Stimulated activated CD8-positive, alpha-beta memory T cell treated with anti-CD3 and anti-CD28 coated beads, Interleukin-7, amount 100 ng/mL, for 24 hours (primary cell): ENCODE measurements at places on chromosomes 1 and 21.

DNA sequence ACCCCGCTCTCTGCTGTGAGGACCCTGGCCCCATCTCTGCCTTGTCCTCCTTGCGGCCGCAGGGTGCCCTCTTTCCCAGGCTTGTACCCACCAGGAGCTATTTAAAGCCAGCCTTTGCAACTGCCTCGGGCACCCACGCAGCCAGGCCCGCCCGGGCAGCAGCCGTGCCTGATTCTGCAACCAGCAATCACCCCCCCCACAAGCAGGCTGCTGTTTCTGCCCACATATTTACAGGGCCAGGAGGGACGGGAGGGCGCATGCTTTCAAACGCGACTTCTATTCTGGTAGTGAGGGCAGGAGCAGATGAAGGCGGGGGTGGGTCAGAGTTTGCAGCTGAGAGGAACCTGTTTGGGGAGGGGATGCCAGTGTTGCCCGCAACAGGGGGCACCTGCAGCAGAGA, 13.6 kb downstream of the GABRD start:
- DNase-seq = no peak

DNA sequence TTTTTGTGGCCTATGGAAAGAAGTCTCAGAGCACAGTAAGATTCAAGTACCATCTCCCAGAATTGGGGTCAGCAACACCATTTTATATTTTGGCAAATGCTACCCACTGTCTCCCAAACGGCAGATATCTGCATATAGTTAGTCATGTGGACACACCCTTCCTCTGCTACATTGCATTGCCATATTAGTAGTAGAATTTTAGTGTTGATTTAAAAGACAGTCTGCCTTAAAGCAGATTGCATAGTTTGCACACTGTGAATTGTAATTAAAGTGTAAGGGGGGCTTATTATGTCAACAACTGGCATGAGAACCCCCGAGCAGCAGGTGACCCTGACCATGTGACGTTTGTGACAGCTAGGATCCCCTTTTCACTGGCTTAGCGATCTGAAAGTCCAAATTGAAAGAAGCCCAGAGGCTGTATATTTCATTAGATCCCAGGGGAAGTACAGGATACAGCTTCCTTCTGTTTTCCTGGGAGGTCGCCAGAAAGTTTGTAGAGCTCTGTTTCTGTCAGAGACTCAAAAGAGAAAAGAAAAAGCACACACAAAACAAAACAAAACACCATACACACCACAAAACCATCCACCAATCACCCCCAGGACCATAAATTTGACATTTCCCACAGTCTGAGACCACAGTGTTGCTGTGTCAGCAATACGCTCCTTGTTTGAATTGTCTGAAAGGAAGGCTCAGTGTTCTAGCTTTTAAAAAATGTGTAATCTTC, 172.4 kb downstream of the NFIA start:
- no peak for DNase-seq

- DNase-seq = no peak
Observed at GRCh38 chr1:53390261-53390660, 62.4 kb upstream of the LRP8 start.

DNA sequence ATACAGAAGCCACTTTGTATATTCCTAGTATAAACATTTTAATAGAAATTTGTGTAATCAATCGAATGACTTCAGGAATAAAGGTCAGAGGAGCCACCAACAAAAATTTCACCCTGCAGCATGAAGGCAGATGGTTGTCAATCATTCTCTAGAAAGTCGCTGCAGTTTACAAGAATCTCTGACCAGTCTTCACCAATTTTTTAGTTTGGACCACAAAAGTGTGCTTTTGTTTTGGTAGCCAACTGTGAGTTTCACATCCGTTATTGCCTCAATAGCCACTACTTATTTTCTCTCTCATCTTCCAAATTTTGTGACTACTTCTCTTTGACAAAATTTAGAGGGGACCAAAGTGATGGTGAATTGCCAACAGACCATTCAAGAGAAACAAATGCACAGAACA, 1155.6 kb downstream of the AMY1C start:
- no peak for DNase-seq

DNA sequence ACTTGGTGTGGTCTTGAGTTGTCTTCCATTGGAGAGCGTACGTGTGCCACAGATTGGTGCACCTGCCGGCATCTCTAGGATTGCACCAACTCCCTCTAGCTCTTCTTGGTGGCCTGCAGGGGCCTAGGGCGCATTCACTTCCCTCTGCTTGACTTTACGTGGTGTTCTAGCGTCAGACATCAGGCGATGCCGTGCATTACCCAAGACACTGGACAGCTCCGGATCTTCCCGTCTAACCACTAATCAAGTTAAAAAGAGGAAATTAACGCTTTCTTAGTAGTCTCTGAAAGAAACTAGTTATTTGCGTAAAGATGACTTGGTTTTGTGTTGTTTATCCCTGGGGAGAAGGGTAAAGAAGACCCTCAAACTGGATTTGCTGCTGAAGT, 510 bp upstream of the IL10RB start:
- DNase-seq = no peak

DNA sequence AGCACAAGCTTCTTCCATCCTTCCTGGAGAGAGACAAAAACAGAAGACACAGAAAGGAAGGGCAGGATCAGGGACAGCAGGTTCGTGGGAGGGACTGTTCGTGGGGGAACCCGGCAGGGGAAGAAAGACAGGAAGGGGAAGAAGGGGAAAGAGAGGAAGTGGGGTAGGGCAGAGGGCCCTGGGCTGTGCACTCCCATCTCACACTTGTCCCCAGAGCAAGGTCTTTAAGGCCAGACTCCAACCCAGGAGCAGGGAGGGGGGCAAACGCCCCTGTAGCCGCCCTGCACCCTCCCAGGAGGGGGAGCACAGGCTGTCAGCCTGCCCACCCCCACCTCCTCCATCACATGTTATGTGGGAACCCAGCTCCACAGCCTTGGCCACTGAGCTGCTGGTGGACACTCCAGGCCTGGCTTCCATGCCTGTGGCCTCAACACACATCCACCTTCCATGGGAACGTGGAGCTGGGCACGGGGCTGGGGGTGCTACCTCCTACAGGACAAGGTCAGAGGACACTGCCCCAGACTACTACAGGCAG, 9.3 kb downstream of the SLC19A1 start:
- no peak for DNase-seq

GRCh38 chr1:53393325-53393792, 65.5 kb upstream of the LRP8 start:
- peak; percentile 52 for DNase-seq

DNA sequence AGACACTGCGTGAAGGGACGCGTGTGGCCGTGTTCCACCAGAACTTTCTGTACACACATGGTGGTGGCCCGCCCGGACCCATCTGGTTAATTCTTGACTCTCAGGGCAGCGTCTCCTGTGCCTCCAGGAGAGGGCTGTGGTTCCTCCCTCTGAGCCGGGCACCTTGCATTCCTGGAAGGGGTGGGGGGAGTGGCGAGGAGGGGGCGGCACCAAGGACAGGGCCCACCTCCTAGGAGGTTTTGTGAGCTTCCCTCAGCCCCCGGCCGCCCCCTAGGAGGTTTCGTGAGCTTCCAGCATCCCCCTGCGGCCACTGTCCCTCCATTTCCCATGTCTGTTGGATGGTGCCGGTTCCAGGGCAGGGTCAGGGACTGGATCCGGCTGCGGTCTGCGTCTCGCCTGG, 28.9 kb downstream of the FAAP20 start:
- no peak for DNase-seq

GRCh38 chr1:160626509-160627342, 20.1 kb downstream of the SLAMF1 start:
- DNase-seq = no peak

GRCh38 chr1:67685067-67685557, at the start of gene GADD45A:
TSS of gene GADD45A (plus strand) at chr1:67685201. CDS start at chr1:67685495, 294 bp downstream.
- no peak for DNase-seq
